ENCODE measurements at places on chromosomes 3 and 15.

DNA sequence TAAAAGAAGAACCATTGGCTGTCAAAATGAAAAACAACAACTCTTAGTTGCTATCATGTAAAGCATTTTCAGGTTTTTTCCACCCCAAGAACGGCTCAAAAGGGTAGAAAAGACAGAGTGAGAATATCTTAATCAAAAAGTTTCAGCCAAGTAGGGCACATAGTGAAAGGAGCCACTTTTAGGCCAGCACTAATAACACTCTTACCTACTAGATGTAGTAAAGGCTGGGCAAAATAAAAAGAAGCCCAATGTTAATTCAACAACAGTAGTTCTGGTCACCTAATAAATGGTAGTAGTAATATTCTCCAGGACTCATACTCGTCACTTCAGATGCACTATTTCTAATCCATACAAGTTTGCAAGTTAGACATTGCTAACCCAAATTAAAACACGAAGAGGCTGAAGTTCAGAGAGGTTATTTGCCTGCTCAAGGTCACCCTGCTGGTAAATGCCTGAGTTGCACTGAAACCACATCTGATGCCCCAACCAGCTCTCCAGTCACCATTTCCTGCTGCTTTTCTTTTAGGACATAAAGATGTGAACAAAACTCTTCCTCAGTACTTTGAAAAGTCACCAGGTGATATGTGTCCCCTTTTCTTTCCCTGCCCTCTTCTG is 7.5 kb downstream of the GOLIM4 start:
- no peak for DNase-seq

- DNase-seq, result peak; percentile 23
These were observed 61.6 kb downstream of the TPRG1 start for GRCh38 chr3:189233225-189233858.

- DNase-seq, result peak; percentile 3
These were observed 179.4 kb downstream of the GBE1 start for GRCh38 chr3:81581966-81582599.

- no peak for DNase-seq
These were observed 340.1 kb downstream of the PTPRG start for GRCh38 chr3:61901496-61901895.

DNA sequence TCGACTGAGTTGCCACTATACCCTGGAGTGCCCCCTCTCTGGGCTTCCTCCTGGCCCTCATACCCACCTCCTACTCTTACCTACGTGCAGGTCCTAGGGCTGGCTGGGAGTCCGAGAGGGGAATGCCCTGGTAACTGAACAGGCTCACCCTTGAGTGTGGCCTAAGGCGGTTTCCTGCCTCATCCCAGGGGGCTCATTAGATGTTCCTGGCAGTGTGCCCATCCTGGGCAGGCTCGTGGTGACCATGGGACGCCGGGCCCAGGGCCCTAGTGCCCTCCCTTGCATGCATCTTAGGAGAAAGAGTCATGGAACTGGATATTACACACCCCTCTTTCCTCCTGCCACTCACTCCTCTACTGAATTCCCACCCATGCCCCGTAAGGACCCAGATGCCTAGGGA is 2.8 kb downstream of the SEMA4B start:
- no peak for DNase-seq

- DNase-seq, result no peak
These were observed 8.5 kb downstream of the SEC13 start for GRCh38 chr3:10312391-10312790.

Data from stimulated activated CD4-positive, alpha-beta T cell treated with anti-CD3 and anti-CD28 coated beads, Interleukin-1b, Interleukin-23, amount 100 ng/mL, for 48 hours (primary cell).